Right ventricle myocardium superior (tissue), 1 donor: ENCODE measurements at places on chromosomes 2 and 18. TPM values are rescaled to one million over a fixed set of nuclear protein-coding genes. Genes with fewer than 3 reads are reported as not detected.

DNA sequence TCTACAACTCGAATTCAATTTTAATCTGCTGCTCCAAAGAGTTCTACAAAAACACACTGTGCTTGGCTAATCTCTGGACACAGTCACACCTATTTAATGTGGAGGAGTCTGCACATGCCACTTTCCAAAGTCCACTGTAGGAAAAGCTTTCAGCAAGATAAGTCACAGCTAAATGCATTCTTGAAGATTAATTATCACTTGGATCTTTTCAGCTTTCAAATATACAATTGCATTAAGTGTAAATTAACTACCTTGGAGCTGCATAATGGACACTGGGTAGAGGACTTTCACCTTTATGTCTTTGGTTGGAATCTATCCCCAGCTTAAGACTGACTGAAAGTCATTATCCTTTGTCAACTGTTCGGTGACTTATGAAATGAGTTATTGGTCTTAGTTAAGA is 565.1 kb downstream of the PIK3C3 start:
- no peak for DNase-seq

- DNase-seq, result no peak
These were observed 901 bp downstream of the SPOPL start for GRCh38 chr2:138502255-138503086.

- DNase-seq, result no peak
These were observed 47.7 kb downstream of the PLCL1 start for GRCh38 chr2:197852108-197852507.

DNA sequence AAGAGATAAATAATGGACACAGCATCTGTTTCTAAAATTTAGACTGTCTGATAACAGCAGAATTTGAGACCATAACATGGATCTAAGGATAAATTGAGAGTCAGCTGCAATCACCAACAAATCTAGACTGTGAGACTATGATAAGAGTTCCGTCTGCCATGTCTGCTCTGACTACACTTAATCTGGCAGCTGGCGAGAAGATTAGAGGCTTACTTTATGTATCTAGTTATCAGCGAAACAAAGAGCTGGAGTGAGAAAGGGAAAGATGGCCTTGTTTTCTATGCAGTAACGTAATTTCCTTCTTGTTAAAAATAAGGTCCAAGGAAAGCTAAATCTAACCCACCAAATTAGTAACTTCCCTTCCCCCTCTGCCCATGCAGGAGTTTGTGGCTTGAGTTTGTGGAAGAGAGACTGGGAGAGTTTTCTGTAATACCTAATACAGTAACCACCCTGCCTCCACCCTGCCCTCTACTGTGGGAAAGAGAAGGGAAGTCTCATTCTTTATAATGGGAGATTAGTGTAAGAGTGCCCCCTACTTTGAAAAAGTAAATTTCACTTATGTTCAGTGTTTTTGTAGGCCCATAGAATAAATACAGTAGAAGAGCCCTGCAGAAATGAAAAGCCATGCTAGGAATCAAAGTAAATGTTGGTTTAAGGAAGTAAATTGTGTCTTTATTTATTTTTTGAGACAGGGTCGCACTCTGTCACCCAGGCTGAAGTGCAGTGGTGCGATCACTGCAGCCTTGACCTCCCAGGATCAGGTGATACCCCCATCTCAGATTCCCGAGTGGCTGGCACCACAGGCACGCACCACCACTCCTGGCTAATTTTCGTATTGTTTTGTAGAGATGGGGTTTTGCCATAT is 27.5 kb downstream of the EML4 start:
- no peak for DNase-seq

DNA sequence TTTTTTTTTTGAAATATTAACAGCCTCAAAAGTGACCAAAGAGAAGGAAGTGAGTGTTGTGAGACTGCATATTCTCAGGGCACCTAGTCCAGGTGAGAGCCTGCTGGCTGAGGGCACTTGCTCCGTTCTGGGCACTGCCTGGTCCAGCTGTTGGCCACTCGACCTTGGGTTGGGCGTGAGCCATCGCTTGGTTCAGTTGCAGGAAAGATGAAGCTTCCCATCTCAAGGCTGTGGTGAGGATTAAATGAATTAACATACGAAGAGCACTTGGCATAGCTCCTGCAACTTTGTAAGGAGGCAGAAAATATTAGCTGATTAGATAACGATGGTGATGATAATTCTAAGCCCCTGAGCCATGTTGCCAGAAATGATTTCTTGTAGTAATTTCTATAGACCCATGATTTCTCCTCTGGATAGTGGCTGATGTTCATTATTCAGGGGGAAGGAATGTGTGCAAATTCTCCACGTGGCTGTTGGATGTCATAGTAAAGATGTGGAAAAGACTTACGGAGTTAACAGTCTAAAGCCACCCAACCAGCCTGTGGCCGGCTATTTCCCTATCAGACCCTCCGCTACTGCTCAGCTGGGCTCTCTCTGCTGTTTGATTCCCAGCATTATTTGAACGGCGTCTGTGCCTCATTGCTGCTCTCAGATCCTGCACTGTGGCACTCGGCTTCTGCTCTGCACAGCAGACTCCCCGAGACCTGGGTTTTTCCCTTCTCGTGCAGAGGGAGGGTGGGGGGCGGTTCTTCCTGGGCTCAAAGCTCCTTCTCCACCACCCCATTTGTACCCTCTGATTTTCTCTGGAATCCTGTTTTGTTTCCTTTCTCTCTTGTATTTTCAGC is 221.1 kb downstream of the GALR1 start:
- no peak for DNase-seq

GRCh38 chr2:225288986-225289385 is 110.5 kb upstream of the NYAP2 start:
- no peak for DNase-seq

GRCh38 chr2:162071001-162071400 is 3.0 kb downstream of the DPP4 start:
- no peak for DNase-seq

GRCh38 chr18:69402533-69402989 is 1.9 kb downstream of the DOK6 start:
- DNase-seq, result no peak

- no peak for DNase-seq
These were observed 165.7 kb downstream of the TRIB2 start for GRCh38 chr2:12882393-12882792.

DNA sequence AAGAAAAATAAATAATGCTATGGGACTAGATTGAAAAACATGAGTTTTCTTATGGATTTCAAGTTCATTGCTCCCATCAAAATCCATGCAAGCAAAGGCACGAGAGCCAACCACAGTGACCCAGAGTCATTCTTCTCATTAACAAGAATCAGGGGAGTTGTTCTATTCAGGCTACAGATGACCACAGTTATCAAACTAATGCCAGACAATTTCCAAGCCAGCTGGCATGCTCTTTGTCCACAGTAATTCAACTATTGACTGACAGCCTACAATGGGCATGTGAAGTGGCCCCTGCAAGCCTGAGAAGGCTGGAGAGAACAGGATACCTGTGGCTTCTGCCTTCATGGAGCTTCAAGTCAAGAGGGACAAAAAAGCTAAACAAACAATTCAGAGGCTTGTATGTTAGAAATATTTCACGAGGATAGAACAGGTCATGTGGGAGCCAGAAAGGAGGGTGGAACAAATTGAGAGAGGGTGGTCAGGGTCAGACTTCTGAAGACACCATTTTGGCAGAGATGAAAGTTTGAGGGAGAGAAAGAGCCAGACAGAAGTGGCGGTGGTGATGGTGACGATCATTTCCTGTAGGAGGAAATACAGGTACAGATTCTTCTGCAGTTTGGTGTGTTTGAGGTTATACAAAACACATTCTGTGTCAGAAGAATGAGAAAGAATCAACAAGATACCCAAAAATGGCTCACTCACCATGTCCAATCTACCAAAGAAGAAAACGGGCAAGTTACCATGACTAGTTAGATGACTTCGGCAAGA is 732.4 kb downstream of the RNF144A start:
- DNase-seq, result no peak

The MTCL1 gene
- total RNA-seq, result 9.0 TPM

The ANKRD23 gene
- 10.6 TPM for total RNA-seq

The LINC00305 gene
- total RNA-seq, result not detected

The COLEC11 gene
- 2.9 TPM for total RNA-seq
